ENCODE measurements at places on chromosomes 16 and 17.

DNA sequence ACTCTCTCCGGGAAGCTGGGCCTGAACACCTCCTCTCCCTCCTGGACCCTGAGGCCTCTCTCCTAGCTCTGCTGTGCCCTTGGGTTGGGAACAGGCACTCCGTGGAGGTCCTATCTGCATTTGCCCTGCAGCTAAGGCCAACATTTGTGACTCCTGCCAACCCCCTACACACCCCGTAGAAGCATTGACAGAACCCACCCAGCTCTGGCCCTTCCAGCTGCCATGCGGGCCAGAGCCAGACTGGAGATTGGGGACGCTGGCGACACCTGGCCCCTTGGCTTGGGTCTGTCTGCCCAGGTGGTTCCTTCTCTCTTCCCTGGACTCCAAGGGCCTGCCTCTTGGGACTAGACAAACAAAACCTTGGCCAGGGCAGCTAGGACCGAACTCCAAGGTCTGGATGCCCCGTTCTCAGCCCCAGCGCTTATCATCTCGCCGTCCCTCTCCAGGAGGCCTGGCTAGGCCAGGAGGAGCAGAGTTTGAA, 644 bp upstream of the RHBDF2 start:
- no peak for DNase-seq

DNA sequence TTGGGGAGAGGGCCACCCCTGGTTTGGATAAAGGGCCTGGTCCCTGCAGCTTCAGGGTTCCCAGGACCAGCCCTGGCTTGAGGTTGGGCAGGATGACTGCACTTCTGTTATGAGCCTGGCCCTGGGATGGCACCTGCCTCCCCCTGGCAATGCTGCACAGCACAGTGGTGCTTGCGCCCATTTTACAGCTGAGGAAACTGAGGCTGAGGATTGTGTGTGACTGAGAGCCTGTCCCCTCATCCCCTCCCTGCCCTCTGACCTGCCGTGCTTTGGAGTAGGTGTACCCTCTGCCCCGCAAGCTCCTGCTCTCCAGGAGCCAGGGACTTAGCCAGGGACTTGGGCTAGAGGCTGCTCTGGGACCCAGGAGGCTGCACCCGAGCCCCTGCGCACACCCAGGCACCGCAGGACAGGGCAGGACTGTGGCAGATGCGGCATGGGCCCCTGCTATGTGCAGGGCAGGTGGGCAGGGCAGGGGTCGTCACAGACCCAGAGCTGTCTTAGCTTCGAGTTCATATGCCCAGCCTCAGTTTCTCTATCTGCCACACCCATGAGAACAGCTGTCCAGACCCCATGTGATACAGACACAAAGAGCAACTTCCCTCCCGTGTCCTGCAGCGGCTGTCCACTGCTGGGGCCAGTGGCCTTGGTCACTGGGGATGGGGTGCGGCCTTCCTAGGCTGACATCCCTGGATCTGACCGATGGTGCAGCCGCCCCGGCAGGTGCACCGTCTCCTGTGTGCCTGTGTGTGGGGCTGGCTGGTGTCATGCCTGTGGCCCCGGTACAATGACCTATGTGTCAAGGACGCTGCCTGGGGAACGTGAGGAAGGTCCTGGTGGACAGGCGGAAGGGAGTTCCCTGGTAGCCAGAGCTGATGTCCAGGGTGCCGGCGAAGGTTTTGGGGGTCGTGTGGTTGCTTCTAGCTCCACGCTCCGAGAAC, 36.6 kb downstream of the BAHCC1 start:
- no peak for DNase-seq

- no peak for DNase-seq
Observed at GRCh38 chr17:61122326-61122913, 277.2 kb upstream of the TBX2 start.

GRCh38 chr16:31333686-31334649, 21.0 kb upstream of the ITGAX start:
- DNase-seq, result no peak

DNA sequence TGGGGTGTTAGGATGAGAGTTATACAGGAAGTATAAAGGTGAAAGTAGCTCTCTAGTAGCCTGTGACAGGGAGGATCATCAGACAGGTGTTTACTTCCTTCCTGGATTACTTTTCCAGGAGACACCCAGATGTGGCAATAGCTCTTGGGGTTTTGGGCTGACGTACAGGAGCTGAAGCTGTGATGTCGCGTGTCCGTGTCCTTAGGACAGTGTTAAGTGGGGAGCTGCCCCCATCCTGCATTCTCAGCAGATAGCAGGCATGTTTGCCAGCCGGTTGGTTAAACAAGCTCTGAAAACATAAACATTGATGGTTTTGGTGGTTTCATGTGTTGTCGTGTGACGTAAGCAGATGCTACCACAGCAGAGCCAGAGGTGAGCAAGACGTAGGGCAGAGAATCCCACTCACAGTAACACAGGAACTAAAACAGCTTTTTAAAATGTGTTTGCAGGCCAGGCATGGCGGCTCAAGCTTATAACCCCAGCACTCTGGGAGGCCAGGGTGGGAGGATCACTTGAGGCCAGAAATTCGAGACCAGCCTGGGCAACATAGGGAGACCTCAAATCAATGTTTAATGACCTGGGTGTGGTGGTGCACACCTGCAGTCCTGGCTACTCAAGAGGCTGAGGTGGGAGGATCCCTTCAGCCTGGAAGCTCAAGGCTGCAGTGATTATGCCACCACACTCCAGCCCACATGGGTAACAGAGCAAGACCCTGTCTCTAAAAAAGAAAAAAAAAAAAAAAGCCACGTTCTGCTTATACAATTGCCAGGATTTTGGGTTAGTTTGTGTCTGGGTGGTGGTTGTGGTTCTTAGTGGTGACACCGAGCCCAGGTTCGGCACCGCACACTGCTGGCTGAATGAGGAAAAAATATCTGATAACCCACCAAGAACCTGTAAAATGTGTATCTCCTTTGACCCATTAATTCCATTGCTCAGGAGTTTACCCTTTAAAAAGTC, 18.2 kb upstream of the IL17C start:
- DNase-seq, result no peak

DNA sequence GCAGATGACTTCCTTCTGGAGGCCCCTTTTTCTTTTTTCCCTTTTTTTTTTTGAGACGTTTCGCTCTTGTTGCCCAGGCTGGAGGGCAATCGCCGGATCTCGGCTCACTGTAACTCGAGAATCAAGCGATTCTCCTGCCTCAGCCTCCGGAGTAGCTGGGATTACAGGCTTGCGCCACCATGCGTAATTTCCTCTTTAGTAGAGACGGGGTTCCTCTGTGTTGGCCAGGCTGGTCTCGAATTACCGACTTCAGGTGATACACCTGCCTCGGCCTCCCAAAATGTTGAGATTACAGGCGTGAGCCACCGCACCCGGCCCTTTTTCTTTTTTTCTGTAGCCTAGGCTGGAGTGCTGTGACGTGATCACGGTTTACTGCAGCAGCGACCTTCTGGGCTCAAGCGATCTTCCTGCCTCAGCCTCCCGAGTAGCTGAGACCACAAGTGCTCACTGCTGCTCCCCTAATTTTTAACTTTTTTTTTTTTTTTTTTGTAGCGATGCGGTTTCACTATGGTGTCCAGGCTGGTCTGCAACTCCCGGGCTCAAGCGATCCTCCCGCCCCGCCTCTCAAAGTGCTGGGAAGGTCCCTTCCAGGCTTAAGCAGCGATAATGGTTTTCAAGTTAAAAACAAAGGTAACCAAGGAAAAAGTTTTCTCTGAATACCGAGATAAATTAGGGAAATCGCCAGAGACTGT, 956 bp upstream of the IST1 start:
- DNase-seq, result no peak

DNA sequence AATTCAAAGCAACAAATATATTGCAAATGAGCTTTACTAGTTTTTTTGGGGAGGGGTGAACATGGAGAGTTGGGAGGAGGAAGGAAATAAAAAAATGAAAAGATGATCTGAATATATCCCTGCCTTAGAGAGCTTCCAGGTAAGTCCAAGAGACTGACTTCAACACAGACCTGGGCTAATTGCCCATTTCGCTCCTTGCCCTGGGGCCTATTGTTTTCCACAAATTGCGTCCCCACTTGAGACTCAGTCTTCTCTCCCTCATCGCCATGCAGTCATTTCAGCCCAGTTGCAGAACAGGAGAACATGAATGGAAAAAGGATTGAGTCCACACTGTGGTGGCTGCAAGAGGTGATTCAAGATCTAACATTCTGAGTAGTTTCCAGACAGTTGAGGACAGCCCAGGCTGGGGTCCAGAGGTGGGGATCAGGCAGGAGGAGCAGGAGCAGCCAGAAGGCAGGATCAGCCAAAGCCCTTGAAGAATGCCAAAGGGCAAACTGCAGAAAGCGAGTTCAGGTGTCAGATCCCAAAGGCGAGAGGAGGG, 21.6 kb upstream of the TOB1 start:
- no peak for DNase-seq

DNA sequence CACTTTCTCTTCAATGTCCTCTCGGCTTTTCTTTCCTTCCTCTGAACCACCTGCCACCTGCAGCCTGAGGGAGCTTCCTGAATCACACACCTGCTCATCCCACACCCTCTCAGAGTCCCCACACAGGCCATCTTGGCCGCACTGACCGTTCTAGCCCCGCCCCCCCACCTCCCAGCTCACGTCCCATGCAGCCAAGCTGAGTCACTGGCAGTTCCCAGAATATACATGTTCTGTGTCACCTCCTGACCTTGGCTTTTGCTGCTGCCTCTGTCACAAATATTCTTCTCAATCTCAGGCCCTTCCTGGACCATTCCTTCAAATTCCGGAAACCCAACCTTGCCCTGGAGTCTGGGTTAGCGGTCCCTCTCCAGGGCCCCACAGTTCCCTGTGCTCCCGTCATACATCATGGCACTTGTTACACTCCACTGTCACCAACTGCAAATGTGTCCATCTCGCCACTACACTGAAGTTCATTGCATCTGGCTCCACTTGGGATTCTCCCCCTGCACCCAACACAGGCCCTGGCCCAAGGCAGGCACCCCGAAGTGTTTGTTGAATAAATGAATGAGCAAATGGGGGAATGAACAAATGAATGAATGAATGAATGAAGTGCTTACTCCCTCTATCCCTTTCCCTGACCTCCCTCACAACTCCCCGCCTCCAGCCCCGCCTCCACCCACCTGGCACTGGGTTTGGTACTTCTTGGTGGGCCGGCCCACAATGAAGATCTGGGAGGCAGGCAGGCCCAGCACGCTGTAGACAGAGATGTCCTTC, 12.8 kb downstream of the PIMREG start:
- DNase-seq, result no peak

DNA sequence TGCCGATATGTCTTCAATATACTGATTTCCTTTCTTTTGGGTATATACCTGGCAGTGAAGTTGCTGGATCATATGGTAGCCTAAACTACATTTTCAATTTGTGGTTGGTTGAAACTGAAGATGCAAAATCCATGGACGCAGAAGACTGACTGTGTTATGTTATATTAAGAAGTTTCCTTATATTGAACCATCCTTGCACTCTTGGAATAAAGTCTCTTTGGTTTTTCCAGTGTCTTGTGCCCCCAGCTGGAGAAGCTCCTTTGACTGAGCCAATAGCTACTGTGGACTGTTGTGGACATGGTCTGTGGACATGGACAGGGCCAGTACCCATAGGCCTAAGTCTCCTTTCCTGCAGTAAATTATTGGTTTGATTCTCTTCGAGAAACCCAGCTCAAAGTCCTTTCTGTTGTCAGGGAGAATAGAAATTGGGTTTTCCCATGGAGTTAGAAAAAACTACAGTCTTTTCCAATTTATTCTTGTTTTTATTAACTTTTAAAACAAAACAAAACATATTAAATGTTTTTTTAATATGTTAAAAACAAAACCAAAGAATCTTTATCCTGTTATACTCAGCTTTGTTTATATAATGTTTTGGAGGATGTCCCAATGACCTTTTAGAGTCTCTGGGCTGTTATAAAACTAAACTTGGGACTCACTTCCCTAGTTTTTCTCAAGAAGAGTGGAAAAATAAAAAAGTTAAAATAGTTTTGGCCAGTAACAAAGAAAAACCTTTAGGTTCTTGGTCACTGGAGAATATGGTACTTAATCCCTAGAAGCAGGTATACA, 15.2 kb upstream of the IL34 start:
- DNase-seq, result no peak

- no peak for DNase-seq
Observed at GRCh38 chr17:72236980-72237633, 116.3 kb downstream of the SOX9 start.

DNA sequence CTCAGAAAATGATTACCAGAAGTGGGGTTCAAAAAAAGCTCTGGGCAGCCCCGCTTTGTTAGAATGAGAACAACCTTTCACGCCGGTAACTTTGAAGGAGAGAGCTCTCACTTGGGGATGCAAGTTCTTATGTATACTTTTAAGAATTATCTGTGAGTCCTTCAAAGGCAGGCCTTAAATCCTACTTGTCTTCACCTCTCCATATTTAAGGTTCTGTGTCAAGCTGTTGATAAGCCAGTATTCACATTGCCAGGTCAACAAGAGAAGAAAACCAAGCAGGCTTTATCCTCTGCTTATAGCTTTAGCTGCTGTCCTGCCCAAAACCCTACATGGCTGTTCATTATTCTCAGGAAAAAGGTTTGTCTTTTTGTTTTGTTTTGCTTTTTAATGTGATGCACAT, 42.9 kb downstream of the CDRT4 start:
- DNase-seq, result no peak

DNA sequence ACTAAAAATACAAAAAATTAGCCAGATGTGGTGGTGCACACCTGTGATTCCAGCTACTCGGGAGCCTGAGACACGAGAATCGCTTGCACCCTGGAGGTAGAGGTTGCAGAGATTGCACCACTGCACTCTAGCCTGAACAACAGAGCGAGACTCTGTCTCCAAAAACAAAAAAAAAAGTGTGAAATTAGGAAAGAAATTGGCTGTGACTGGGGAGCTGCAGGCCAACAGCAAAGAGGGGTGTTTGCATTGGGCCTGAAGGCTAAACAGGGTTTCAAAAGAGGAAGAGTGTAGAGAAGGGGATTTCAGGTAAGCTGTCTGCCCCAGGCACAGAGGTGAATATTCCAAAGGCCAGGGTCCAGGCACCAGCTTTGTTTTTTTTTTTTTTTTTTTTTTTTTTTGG, 9.4 kb downstream of the BMERB1 start:
- DNase-seq, result no peak

DNA sequence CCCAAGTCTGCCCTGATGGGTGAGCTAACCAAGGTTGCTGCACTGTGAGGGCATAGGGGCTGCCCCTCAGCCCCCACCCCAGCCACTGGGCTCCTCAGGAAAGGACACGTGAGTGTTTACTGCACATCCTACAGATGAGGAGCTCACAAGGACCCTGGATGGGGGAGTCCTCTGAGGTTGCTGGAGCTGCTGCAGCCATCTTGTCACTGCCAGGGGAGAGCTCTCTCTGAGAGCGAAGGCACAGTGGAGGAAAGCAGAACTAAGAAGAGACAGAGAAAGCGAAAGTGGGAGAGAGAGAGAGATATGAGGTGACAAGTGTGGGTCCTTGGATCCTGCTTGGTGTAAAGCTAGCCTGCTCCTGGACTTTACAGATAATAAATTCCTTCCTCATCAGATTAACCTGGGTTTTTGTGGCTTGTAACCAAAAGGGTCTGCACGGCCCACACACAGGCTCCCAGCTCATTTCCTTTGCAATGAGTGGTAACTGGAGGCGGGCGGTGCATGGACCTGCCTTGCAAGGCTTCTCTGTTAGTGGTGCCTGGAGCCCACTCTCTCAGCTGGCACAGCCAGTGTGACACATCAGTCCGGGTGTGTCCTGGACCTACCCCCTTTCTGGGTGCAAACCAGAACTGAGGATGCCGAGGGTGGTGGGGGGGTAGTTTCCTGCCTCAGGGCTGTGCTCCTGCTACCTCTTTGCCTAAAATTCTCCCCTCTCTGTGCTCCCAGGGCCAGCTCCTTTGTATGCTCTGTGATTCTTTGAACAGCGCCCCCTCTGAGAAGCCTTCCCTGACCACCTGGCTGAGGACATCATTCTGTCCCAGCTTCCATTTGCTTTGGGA, 14.2 kb downstream of the SNX20 start:
- no peak for DNase-seq

GRCh38 chr17:29707212-29707571, 84.5 kb upstream of the CORO6 start:
- no peak for DNase-seq

- DNase-seq, result no peak
Observed at GRCh38 chr16:8630255-8630953, 8.9 kb downstream of the METTL22 start.
